ENCODE measurements at places on chromosomes 11 and 22.

DNA sequence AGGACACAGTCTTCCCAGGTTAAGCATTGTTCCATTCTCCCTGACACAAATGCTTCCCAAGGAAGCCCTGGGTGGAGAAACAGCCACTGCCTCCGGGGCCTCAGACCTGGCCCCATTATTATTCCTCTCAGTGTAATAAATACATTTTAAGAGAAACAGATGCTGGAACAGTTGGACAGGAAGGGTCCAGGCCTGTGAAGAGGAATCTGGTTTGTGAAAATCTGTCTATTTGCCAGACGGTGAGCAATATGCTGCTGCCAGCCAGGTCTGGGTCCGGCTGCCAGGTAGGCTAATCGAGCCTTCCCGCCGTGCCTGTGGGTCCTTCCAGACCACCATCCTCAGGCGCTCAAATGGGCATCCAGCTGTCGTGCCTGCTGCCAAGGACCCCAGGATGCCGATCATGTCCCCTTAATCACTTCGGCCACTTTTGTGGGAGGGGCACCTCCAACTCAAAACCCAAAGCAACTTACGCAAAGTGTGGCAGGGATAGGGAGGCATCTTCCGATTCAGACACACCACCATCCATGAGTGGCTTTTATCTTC is 528.4 kb downstream of the MIAT start:
- DNase-seq, result no peak

GRCh38 chr11:121376130-121376529 is 76.0 kb upstream of the SORL1 start:
- no peak for DNase-seq

GRCh38 chr11:36492724-36493304 is 17.3 kb downstream of the TRAF6 start:
- DNase-seq, result peak; percentile 27

GRCh38 chr22:23888615-23889401 is 5.4 kb upstream of the MIF start:
- peak; percentile 55 for DNase-seq

DNA sequence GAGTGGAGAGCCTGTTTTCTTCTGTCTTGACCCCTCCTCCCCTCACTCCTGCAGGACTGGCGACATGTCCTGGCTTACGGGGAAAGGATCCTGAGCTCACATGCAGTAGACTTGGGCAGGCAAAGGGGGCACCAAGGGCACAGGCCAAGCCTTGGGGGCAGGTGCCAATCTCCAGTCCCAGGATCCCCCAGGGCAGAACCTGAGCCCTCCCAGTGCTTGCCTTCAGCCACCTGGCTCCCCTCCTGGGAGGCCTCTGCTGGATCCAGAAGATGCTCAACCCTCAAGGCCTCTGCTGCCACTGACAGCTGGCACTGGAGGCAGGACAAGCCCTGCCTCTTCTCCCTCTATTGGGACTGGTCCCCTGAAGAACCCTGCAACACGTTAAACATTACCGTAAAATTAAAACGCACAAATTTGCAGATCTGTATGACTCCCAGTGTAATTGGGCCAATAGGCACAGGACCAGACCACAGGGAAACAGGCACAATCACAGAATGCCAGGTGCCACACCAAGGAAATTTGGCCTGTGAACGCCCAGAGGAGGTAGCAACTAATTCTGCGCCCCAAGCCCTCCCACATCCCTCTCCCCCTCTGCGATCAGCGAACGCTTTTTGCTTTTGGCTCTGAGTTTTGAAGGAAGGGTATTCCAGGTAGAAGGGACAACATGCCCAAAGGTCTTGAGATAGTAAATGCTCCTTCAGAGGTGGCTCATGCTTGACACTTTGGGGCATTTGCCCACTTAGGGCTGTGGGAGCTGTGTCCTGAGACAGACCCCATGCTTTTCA is 967 bp upstream of the LZTR1 start:
- no peak for DNase-seq

GRCh38 chr11:112797648-112798293 is 163.4 kb upstream of the NCAM1 start:
- DNase-seq, result peak; percentile 84

GRCh38 chr22:39470451-39471291 is 13.9 kb downstream of the MGAT3 start:
- DNase-seq, result no peak
